ENCODE measurements at places on chromosomes 4 and X.

DNA sequence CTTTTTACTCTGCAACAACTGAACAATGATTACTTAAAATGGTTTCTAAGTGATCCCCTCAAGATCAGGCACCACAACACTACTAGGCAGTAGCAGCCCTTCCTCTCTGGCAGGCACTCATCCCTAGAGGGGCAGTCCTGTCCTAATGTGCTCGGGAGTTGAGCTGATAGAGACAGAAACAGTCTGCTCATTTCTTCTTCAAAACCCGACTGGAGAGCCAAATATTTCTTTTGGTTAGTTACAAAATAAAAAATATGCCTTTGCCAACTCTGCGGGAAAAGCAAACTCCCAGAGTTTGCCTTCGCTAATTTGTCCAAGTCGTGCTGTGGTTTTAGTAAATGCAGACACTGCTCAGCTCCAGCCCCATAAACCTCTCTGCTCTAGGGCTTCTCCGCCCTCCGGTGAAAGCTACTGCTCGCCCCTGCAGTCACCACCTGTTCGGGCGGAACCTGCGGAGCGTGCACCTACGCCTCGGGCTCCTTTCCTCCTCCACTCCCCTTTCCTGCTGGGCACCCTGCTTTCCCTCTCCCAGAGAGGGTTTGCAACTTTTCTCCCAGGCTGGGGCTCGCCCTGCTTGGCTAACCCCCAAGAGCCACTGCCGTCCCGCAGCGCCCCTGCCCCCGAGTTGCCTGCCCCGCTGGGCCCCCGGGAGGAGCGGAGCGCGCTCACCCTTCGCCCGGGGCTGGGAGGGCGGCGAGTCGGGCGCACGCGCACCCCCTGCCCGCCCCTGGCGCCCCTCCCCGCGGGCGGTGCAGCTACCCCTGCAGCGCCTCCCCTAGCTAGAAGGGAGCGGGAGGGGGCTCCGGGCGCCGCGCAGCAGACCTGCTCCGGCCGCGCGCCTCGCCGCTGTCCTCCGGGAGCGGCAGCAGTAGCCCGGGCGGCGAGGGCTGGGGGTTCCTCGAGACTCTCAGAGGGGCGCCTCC is at the start of gene NPNT:
Gene NPNT (plus strand): TSS at position 812 of the 923 bp plus-strand sequence. CDS start 182 bp downstream, outside the sequence.
- DNase-seq = no peak

DNA sequence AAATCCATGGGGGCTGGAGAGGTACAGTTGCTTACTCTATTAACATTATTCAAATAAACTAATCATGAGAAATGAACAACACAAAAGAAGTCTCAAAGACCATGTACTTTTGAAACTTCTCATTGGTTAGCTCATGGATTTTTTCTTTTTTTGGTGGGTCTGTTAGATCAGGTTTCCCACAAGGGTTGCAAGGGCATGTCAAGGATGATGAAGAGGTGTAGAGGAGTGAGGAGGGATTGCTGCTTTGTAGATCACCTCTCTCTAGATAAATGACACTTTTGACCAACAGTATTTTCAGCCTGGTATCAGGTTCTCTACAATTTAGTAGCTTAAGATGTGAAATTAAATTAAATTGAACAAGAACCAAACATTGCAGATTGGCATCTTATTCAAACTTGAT is 417.9 kb upstream of the AGA start:
- DNase-seq = no peak

GRCh38 chr4:102789317-102789717 is 28.5 kb upstream of the MANBA start:
- DNase-seq = no peak

DNA sequence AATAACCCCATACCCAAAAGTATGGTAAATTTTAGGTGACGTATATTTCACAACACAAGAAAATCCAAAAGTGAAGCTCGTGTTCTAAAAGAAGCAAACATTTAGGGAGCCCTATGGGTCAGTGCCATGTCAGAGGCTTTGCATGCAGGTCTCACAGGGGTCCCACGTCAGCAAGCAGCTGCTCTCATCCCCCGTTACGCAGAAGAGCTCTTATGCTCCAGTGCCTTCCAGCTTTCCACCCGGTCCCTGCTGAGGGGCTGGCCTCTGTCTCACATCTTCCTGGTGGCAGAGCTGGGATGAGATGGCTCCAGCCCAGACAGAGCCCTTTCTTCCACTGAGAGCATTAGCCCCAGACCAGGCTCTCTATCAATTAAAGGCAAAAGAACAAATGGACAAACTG is 82.0 kb downstream of the IRF2 start:
- DNase-seq = no peak

DNA sequence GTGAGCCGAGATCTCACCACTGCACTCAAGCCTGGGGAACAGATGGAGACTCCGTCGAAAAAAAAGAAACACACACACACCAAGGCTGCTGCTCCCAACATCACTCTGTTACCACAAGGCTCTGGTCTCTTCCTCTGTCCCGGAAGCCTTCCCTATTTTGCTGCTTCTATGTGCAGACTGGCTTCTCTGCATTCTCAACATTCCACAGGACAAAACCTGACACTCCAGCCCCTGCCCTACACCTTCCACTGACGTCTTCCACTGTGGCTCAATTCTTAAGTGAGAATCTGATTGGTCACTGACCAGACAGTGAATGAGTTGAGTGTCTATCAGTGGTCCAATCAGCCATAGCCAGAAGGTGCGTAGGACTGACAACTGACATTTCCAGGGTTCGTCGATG is 5.9 kb downstream of the ODAPH start:
- no peak for DNase-seq

GRCh38 chr4:155899891-155900290 is 3.6 kb upstream of the TDO2 start:
- DNase-seq = peak; percentile 20

DNA sequence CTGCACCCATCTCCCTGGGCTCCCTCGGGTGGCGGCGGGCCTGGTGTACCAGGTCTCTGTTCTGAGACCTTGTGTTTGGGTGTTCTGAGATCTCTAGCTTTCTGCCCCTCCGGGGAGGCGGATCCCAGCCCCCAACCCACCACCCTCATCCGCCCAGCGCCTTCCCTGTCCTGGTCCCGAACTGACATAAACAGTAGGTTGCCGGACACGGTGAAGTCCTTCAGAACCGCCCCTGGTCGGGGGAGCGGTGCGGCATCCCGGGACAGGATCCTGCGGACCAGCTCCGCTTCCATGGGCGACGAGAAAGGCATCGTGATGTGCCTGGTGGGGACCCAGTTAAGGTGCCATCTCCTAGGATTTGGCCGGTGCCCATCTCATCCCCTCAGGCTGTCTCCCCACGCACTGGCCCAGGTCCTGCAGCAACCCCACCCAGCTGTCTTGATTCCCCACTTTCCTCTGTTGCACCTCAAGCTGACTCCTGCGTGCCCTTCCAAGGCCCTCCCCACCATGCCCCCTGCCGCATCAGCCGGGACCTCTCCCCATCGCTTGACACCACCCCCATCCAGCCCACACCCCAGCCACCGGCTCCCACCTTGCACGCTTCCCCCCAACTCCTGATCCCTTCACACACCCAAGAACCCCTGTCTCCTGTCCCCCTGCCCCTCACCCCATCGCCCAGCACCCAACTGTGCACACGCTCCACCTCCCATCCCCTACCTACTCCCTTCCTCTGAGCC is 900 bp downstream of the CTAG2 start:
- DNase-seq = no peak

DNA sequence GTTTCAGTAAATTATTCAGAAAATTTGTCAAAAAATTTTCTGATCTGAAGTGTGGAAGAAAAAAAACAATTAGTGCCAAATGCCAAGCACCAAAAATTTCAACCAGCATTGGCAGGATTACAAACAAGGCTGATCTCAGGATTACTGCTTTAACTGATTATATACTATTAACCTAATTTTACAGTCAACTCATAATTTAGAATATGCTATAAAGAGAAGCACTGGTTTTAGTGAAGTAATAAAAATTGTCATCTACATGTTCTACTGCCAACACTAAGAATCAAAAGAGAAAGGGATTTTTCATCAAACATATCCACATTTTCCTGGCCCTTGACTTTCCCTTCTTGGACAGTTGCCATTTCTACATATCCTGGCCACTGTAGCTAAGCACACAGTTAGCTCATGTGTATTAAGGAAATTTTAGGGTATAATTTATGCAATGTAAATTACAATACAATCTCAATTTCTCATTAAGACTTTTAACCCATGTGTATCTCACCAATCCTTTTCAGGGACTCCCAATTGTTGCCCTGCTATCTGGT is 33.8 kb downstream of the THOC2 start:
- DNase-seq = no peak

- DNase-seq = no peak
Observed at GRCh38 chrX:153908219-153908860, 3.9 kb downstream of the AVPR2 start.

Data from SK-N-MC (cell line).